ENCODE measurements at places on chromosomes 16 and 17.

- DNase-seq, result no peak
Observed at GRCh38 chr17:41760878-41761277, 25.6 kb downstream of the JUP start.

- DNase-seq, result no peak
Observed at GRCh38 chr17:34222722-34223497, 32.2 kb upstream of the CCL2 start.

GRCh38 chr16:8847145-8847544 is 21.7 kb downstream of the CARHSP1 start:
- no peak for DNase-seq

DNA sequence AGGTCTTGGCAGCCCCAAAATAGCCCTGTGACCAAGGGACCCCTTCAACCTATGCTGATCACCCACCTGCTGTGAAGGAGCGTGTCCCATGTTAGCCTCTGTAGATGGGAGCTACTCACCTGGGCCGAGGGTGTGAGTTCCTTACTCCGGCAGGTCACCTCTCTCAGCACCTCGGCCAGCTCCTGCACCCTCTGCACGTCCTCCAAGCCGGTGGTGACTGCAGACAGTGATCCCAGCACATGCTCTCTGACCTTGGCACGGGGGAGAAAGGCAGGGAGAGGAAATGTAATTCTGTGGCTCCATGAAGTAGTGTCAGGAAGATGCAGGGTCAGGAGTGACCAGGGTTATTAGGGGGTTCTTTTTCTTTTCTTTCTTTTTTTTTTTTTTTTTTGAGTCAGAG is 67.7 kb upstream of the BCO1 start:
- DNase-seq, result no peak
